ENCODE measurements at places on chromosomes 13 and 19. TPM values are rescaled to one million over a fixed set of nuclear protein-coding genes. Genes with fewer than 3 reads are reported as not detected.

DNA sequence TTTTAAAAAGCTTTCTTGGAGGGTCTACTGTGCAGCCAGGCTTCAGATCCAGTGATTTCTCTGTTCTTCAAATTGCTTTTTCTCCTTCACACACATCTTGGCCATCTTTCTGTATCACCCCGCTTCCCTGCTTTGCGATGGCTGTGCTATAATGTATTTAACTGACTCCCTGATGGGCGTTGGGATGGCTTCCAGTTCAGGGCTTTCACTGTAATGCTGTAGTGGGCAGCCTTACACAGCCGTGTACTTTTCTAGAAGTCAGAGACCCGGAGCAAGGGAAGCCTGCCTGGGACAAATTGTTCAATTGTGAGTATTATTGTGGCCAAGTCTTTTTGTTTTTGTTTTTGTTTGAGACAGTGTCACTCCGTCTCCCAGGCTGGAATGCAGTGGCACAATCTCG is 19.4 kb upstream of the PAK4 start:
- DNase-seq = no peak

DNA sequence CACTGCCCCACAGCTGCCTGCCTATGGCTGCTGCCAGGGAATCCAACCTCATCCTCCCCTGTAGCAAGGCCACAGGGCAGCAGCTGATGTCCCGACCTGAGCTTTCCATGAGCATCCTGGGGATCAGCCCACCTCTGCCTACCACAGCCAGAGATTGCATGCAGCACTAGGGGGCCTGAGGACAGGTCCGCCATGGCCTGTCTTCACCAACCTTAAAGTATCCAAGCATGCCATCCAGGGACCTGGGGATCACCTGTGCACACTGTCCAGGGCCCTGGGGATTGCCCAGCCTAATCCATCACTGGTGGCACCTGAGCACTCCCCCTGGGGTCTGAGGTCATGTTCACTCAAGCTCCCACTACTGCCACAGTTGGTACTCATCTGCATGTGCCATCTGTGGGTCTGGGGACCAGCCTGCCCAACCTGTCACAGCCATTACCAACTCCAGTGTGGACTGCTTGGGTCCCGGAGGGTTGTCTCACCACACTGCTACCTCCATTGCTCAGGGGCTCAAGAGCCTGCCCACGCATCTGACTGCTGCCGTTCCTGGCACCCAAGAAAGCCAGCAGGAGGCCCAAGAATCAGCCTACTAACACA is 53.0 kb downstream of the KCTD15 start:
- DNase-seq = no peak

DNA sequence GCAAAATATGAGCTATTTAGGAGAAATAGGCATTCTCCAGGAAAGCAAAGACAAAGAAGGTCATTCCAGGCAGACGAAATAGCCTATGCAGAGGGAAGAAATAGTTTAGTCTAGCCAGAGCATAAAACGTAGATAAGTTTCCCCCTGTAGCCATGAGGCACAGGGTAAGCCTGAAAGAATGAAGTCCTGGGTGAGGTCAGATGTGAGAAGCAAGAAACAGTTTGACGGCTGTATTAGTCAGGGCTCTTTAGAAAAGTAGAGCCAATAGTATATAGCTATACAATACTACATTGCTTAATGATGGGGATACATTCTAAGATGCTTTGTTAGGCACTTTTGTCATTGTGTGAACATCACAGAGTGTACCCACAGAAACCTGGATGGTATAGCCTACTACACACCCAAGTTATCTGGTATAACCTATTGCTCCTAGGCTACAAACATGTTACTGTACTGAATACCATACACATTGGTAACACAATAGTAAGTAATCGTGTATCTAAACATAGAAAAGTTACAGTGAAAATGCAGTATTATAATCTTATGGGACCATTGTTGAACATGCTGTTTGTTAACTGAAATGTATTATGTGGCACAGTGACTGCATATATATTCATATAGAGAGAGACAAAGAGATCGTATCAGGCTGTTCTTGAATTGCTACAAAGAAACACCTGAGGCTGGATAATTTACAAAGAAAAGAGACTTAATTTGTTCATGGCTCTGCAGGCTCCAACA is 59.3 kb upstream of the WDFY2 start:
- DNase-seq = no peak

GRCh38 chr13:30204564-30204963 is 102.8 kb downstream of the KATNAL1 start:
- DNase-seq = no peak

- no peak for DNase-seq
Observed at GRCh38 chr19:16627193-16627927, 644 bp downstream of the MED26 start.

- peak; percentile 34 for DNase-seq
Observed at GRCh38 chr19:15779756-15780476, 7.5 kb upstream of the OR10H5 start.

- no peak for DNase-seq
Observed at GRCh38 chr13:43915451-43915850, 35.7 kb downstream of the LACC1 start.

GRCh38 chr13:19266979-19267378 is 85.4 kb upstream of the TUBA3C start:
- DNase-seq = no peak

- DNase-seq = no peak
Observed at GRCh38 chr19:13538601-13539253, 32.4 kb upstream of the CACNA1A start.

DNA sequence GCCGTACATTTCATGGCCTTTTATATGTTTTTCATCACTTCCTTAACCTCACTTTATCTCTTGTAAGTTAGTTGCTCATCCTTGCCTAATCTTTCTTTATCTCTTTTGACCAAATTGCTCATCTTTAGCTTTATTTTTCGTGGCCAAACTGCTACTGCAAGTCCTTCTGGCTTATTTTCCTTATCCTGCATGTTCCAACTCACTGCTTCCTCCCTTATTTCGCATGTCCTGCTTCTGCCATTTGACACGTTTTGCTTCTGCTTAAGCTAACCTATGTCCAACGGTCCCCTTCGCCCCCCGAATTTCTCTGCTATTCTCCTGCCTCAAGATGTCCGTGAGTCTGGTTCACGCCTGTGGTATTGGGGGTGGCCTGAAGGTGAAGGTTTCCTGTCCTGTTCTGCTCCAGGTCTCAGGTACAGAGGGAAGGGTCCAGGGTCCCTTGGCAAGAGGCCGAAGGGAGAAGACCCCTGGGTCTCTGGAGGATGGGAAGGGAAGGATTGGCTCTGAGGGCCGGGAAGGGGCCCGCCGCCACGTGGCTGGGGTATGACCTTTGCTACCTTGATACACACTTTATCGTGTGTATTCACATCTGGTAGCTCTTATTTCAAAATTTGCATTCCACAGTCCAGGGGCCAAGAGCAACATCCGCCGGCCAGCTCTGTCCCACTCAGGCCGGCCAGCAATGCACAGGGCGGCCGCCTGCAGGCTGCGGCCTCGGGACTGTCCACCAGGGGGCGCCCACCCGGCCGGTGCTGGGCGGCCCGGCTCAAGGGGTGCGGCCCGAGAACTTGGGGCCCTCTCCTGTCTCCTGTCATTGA is 2.9 kb upstream of the C19orf85 start:
- DNase-seq = peak; percentile 80

DNA sequence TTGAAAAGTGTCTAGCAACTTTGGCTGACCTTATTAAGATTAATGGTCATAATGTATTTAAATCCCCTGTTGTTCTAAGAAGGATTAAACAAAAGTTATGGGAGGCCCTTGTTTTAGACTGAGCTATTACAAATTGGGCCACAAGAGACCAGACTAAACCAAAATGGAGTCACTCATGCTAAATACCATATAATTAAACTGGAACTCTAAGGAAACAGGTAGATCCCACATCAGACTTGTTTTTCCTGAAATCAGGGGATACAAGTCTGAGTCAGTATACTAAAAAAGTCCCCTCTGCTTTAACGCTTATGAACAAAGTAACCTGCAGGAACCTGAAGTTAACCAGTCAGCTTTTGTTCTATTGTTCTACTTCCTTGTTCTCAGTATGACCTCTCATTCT is 305.9 kb upstream of the SGCG start:
- no peak for DNase-seq

The RAB11B gene
- 146 TPM for total RNA-seq

The ADGRE3 gene
- total RNA-seq = 0.25 TPM

The EFNB2 gene
- total RNA-seq = 32.8 TPM

The MISP gene
- 17.8 TPM for total RNA-seq

The CBLC gene
- 11.5 TPM for total RNA-seq

The LILRA2 gene
- 4.2 TPM for total RNA-seq

Measured in kidney (tissue), 22 donors.